CD14-positive monocyte (primary cell): ENCODE measurements at places on chromosomes 3 and 15.

- no peak for DNase-seq
Observed at GRCh38 chr15:90451053-90451850, 63.2 kb downstream of the IQGAP1 start.

GRCh38 chr15:25990220-25990619, 127.1 kb upstream of the ATP10A start:
- no peak for DNase-seq

GRCh38 chr15:100999369-100999768, 80.2 kb downstream of the LRRK1 start:
- DNase-seq: no peak

DNA sequence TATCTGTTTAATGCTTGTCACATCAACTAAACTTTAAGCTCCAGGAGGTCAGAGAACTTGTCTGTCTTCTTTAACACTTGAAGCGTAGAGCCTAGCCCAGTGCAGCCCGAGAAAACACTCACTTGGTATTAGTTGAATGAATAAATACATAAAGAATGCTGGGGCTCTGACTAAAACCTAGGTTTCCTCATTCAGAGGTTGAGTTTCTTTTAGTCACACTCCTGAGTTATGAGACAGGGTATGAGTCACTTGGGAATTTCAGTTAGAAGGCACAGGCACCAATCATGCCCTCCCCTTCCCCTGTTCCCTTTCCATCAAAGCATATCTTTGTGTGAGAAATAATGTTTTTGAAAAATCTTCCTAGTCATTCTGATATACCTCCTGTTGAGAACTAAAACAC, 589.8 kb upstream of the DPPA4 start:
- no peak for DNase-seq

DNA sequence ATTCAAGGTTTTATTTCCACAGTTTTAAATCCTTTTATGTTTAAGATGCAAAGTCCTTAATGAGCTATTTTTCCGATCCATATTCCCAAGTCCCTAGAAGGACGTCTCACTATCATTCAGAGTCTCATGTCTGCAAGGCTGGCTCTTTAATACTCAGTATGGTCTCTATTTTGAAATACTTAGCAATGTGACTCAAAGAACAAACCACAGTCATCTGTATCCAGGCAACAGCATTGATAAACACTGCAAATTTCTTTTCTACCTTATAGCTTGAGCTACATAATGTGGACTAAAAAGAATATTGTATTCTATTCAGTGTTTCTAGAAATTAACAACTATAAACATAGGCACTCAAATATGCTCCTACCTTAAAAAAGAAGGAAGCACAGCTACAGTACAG, 588.3 kb upstream of the NAALADL2 start:
- no peak for DNase-seq

- DNase-seq: no peak
Observed at GRCh38 chr15:58795825-58796224, 24.7 kb downstream of the MINDY2 start.

DNA sequence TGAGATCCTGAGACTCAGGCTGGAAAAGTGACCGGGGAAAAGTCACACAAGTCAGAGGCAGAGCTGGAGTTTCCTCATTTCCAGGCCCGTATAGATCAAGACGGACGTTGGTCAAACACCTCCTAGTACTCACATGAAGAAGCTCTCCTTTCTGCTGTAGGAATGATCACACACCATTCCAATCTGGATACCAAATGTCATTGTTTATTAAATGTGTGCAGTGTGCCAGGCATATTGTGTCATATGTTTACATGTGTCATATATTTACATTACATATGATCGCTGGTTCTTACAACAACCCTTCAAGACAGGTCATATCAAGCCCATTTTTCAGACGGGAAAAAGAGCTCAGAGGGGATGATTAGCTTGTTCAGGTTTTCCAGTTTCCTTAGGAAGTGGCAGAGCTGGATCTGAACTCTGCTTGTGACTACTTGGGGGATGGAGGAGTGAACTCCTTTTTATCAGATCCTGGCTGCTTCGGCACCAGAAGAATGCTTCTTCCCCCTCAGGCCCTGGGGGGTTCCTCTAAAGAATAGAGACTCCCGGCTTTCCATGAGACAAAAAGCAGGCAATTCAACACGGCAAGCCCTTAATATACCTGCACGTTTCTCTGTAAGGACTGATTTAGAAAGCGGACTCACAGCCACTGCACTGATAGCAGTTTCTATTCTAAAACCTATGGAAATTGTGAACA, 41.9 kb downstream of the FAM43A start:
- no peak for DNase-seq

DNA sequence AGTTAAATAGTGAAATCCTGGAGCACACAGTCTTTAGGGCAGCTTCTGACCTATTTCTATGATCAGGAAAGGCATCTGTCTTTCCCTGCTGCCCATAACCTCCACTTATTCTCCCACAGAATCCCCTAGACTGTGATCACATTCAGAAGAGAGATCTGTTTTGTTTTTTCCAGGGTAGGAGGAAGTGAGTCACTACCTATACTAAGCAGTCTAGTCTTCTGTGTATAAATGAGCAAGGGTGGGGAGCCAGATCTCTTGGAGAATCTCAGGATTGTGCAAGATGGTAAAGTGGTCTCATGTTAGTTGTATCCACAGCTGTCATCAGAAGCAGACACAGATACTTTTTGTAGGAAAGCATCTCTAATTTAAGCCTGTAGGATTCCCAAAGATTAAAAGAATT, 11.8 kb upstream of the FBXO22 start:
- peak; percentile 43 for DNase-seq

- no peak for DNase-seq
Observed at GRCh38 chr3:140416666-140417065, 261.2 kb upstream of the TRIM42 start.

GRCh38 chr3:111547631-111548030, 5.6 kb downstream of the CD96 start:
- no peak for DNase-seq

DNA sequence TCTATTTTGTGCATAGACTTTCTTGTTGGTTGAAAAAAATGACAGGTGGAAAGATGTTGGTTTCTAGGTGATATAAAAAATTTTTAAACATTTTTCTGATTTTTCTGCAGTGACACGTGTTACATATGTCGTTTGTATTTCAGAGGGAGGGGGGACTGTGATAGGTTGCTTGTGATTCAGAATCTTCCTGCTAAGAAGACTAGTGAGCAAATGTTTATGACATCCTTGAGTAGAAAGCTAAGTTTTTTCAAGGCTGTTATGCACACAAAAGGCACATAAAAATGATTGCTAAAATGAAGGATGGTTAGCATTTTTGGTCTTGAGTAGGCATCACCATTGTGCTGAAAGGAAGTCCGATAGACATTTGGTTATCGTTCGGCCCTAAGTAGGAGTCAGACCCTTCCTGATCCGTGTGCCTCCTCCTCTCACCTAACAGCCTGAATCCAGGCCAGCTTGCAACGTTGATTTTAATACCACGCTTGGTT, 1.5 kb downstream of the ZNF639 start:
- DNase-seq: no peak

- no peak for DNase-seq
Observed at GRCh38 chr3:81740731-81741130, 20.7 kb downstream of the GBE1 start.

- no peak for DNase-seq
Observed at GRCh38 chr3:195739561-195740111, 18.9 kb downstream of the MUC20 start.

DNA sequence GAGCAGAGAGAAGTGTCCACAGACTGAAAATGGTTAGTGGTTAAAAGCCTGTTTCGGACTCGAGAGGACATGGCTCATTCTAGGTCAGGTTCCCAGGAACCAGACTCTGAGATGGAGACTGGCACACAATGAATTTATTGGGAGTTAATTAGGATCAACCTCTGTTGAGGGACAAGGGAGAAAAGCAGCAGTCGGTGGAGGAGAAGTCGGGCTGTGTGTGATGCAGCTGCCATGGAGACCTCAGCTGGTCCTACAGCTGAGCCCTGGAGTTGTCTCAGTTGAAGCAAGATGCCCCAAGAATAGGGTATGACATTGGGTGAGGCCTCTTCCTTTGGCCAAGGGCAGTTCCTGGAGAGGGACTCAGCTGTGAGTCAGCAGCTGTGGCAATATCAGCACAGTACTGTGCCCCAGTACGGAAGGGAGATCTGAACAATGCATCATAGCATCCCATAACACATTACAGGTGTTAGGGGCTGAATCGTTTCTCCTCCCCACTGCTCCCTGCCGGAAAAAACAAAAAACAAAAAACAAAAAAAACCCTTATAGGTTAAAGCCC, 105.4 kb downstream of the ABHD5 start:
- no peak for DNase-seq

GRCh38 chr3:65951836-65952505, 86.7 kb downstream of the MAGI1 start:
- no peak for DNase-seq

GRCh38 chr3:75294124-75294523, 370.0 kb upstream of the FRG2C start:
- DNase-seq: no peak

DNA sequence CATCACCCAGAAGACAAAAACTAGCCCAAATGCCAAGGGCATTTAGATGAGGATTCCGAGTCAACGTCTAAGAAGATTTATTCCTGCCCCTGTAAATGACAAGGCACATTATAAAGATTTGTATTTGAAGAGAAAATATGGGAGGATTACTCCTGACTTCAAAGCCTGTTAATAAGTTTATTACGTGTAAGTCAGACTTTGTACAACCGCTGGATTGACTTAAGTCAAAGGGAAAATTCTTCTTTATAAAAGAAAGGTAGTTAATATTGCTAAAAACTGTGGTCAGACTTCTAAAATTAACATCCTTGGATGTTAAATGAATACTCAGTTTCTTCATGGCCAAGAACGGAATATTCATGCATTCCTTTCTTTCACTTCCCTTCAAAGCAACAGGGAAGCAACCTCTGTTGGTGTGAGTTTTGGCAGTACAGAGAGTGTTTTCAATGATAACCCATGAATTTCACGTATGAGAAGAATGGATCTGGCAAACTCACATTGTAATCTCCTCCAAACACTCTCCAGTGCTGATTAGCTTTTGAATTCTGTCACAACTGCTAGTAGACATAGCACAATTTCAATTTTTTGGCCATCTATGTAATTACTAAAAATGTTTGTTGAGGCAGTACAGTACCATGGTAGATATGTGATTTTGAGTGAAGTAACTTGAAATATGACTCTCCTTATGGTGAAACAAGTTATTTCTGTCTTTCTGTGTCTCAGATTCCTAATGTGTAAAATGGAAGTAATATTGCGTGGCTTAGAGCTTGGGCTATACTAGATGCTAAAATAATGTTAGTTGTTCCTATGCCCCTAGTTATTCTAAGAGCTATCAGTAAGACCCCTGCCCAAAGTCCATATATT, 62.0 kb downstream of the PLD1 start:
- DNase-seq: peak; percentile 37

- DNase-seq: no peak
Observed at GRCh38 chr3:28504976-28505375, 156.4 kb upstream of the AZI2 start.

- no peak for DNase-seq
Observed at GRCh38 chr3:30181581-30181980, 424.8 kb upstream of the TGFBR2 start.

- DNase-seq: no peak
Observed at GRCh38 chr3:39315420-39315819, 14.1 kb upstream of the CCR8 start.

DNA sequence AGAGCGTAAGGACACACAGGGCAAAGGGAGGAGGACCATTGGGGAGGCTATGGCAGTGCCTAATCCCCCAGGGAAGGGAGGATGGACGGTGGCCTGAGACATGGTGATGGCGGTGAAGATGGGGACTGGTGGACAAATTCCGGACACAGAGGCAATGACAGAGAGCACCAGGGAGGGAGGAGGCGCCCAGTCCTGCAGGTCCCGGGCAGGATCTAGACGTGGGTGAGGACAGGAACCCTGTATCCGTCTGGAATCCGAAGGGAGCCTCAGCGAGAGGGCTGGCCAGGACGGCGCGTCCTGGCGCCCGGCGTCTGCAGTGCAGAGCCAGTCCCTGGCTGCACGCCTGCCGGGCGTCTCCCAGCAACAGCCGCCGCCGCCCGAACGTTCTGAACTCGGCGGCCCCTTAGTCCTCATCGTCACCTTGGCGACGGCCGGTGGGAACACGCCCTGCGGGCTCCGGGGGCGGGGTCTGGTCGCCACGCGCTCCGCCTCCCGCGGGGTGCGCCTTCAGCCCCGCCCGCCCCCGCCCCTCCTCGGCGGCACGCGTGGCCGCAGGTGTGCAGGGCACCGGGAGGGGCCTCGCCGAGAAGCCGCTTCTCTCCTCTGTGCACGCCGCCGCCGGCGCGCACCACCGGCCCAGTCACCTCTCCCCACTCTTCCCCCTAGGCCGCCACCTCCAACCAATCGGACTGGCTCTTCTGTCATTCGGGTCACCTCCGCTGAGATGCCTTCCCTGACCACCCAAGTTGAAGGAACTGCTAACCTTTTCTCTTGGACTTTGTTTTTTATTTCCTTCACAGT, 11.6 kb downstream of the XIRP1 start:
- DNase-seq: peak; percentile 77

- DNase-seq: no peak
Observed at GRCh38 chr15:81199031-81199779, 2.5 kb downstream of the IL16 start.

DNA sequence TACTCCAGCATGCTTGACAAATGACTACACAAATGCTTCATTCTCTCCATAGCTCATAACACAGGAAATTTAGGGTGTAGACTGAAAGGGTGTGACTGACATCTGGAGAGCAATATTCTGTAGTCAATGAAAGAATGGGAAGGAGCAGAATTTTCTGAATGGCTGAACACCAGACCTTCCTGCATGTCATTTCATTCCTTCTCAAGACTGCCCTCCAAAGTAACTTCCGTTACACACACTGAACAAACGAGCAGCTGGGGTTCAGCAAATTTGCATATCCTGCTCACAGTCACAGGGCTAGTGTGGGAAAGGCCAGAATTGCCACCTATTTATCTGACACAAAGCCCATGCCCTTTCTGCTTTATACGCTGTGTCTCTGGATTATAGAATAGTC, 325.0 kb upstream of the CFAP20DC start:
- no peak for DNase-seq

- no peak for DNase-seq
Observed at GRCh38 chr3:152284906-152285305, 16.2 kb downstream of the MBNL1 start.

DNA sequence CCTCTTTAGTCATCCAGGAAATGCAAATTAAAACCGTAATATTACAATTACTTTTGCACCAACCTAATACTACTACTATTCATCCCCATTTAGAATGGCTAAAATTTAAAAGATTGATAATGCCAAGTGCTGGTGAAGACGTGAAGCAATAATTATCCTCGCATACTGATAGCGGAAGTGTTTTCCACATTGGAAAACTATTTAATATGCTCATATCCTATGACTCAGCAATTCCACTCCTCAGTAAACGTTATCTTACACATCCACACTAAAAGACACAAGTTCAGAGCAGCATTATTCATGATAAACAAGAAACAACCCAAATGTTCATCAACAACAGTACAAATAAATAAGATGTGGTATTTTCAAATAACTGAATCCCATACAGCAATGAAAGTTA, 70.6 kb downstream of the VPS13C start:
- DNase-seq: no peak

- no peak for DNase-seq
Observed at GRCh38 chr3:126518779-126519177, 1.2 kb upstream of the UROC1 start.

- DNase-seq: peak; percentile 52
Observed at GRCh38 chr15:73633991-73634495, 854 bp upstream of the NPTN start.

- no peak for DNase-seq
Observed at GRCh38 chr3:138450181-138450580, 15.8 kb downstream of the ESYT3 start.
